ENCODE measurements at places on chromosomes 13 and 19. TPM values are rescaled to one million over a fixed set of nuclear protein-coding genes. Genes with fewer than 3 reads are reported as not detected.

Gene SHKBP1
- 68.1 TPM for total RNA-seq

Gene LILRB5
- 9.1 TPM for total RNA-seq

Gene ZNF555
- total RNA-seq: 6.9 TPM

Gene STXBP2
- total RNA-seq: 162 TPM

Gene PEAK3
- 4.5 TPM for total RNA-seq

Gene CEACAM8
- total RNA-seq: not detected

Gene TNNT1
- 1.2 TPM for total RNA-seq

Gene UGGT2
- 21.7 TPM for total RNA-seq

Data from upper lobe of right lung (tissue), 1 donor.